HL-60 (cell line): ENCODE measurements at places on chromosomes 16 and 17.

DNA sequence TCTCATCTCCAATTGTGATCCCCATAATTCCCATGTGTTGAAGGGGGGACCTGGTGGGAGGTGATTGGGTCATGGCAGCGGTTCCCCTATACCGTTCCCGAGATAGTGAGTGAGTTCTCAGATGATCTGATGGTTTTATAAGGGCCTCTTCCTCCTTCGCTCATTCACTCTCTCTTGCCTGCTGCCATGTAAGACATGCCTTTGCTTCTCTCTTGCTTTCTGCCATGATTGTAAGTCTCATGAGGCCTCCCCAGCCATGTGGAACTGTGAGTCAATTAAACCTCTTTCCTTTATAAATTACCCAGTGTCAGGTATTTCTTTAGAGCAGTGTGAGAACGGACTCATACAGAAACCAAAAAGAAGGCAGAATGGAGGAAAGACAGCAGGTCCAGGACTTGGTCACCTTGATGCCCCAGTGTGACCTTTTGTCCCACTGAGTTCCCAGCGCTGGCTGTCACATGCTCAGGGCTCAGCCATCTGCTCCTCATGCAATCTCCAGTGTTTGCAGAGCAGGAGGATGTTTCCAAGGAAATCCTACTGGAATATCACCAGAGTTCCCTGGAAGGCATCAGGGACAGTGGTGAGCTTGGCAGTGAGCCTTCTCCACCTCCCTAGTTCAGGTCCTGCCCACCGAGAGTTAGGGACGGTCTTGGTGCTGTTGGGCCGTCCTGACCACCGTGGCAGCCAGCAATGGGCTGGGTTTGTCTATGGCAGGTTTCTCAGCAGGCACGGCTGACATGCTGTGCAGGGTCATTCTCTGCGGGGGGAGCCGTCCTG, 96.7 kb downstream of the SEC14L1 start:
- DNase-seq: no peak

GRCh38 chr17:48825446-48826381, 5.1 kb upstream of the CALCOCO2 start:
- no peak for DNase-seq

DNA sequence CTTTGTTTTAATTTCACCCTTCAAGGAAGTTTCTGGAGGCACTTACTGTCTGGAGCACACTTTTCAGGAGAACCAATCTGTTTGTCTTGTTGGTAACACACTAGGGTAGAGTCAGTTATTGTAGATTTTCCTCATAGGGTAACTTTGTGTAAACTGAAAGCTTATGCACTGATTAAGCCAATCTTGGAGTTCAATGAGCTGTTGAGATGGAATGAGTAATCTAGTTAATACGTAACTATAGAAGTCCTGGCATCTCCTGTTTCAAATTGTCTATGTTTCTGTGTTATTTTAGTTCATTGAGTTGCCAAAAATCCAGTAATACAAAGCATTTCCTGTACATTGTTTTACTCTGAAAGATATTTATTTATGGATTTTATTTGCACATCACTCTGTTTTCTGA, 111.6 kb upstream of the HAS3 start:
- DNase-seq: no peak

- no peak for DNase-seq
Measured at GRCh38 chr17:61053469-61053868, 346.2 kb upstream of the TBX2 start.

DNA sequence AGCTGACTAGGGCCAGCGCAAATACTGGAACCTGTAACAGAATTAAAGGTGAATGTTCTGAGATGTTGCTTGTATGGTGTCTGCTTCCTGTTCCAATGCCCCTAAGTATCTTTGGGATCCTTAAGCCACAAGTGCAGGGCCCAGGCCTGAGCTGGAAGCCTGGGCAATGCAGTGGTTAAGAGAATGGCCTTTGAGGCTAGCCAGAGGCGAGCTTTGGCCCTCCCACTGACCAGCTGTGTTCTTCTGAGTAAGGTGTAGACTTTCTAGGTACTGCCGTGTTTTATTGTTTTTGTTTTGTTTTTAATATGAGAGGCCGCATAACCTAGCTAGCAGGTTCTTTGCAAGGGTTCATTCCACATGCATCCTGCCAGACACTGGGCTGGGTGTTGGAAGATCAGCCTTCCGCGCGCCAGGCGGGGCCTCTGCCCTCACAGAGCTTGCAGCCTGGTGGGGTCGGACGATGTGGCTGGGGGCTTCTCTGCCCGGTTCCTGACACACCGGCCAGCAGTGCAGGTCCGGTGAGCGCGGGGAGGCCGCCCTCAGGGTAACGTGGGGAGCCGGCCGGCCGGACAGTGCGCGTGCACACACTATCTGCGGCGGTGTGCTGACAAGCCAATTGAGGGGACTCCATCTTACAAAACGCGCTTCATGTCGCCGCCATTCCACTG, 551 bp upstream of the MLX start:
- no peak for DNase-seq

- no peak for DNase-seq
Measured at GRCh38 chr17:56690441-56691291, 97.2 kb downstream of the NOG start.

- DNase-seq: no peak
Measured at GRCh38 chr17:19460700-19461099, 49.7 kb downstream of the RNF112 start.

DNA sequence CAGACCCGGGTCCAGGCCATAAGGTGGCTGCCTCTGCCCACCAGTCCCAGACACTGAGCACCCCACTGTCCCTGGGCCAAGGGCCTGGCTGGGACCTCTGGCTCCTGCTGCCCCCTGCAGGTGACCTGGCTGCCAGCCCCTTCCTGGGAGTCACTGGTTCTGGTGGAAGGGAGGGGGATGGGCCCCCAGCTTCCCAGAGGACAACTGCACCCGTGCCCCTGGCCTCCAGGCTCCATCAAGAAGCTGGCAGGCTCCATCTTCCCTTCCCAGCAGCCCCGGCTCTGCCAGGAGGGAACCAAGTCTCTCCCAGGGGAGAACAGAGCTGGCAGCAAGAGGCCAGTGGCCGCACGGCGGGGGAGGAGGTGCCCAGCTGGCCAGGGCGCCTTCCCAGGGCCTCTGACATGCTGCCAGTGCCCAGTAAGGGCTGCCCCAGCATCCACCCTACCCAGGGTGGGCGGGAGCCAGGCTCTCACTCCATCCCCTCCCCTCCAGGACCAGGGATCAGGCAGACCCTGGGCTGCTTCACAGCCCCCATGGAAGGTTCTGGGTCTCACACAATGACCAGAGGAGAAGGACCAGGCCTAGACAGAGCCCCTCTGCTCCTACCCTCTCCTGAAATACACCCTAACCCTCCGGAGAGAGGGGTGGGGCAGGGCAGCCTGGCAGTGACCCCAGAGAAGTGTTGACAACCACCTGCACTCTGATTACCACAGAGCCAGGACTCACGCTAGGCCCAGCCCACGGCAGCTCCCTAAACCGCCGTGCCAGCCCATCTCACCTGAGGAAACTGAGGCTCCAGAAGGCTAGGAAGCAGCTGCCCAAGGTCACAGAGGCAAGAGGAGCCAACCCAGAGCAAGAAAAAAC, 3.6 kb downstream of the CLUH start:
- no peak for DNase-seq
